ENCODE measurements at places on chromosomes 5 and 9.

- DNase-seq = no peak
Measured at GRCh38 chr9:136206602-136207275, 1.8 kb upstream of the LHX3 start.

DNA sequence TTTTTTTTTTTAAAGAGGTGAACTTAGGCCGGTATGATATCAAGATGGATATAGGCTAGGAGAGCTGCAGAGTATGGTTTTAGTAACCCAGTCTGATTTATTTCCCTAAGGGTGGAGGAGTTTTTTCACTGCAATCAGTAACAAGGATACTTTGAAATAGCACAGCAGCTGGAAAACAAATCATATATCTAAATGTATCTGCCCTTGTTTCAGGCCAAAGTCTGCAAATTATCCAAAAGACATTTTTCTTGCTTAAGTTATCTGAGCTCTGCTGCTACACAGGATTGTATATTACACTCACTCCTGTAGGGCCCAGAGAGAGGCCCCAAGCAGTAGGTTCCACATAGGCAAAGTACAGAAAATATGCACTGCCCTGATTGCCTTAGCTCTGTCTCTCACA is 222.4 kb downstream of the NTRK2 start:
- DNase-seq = no peak

DNA sequence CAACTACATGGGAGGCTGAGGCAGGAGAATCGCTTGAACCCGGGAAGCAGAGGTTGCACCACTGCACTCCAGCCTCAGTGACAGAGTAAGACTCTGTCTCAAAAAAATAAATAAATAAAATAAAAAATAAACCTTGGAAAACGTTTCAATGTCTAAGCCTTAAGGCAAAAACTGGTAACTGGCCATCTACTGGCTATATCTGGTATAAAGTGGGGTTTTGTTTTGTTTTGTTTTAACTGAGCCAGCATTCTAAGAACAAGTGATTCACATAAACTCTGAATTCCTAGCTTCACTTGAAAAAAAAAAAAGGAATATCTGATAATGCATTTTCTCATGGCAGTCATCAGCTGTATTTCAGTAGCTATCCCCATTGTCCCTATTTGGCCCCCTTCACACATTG is 126.1 kb upstream of the EFNA5 start:
- no peak for DNase-seq

- no peak for DNase-seq
Measured at GRCh38 chr5:95907740-95908706, 53.6 kb downstream of the ELL2 start.

DNA sequence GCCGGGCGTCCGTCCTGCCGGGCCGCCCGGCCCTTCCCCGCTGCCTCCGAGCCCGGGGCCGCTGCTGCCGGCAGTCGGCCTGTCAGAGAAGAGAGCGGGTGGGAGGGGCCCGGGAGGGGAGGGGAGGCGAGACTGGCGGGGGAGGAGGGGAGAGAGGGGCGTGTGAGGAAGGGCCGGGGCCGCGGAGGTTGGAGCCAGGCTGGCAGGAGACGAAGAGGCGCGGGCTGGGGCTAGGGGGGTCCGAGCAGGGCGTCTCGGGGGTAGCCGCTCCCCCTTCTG is 570 bp downstream of the CREBRF start:
- no peak for DNase-seq

DNA sequence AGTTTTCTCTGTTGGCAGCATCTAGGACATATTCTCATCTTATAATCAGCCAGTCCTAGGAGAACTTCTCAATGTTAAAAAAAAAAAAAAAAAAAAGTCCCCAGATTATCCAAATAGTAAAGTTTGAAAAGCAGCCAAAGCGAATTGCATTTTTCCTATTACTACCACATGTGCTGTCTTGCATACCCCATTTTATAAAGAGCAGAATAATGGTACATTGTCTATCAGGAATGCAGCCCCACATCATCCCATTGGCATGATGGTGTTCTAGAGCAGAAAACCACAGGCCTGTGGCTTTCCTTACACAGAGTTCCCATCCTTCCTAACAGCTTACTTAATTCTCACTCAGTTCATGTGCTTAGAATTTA is 381.6 kb downstream of the TMEM38B start:
- DNase-seq = no peak

DNA sequence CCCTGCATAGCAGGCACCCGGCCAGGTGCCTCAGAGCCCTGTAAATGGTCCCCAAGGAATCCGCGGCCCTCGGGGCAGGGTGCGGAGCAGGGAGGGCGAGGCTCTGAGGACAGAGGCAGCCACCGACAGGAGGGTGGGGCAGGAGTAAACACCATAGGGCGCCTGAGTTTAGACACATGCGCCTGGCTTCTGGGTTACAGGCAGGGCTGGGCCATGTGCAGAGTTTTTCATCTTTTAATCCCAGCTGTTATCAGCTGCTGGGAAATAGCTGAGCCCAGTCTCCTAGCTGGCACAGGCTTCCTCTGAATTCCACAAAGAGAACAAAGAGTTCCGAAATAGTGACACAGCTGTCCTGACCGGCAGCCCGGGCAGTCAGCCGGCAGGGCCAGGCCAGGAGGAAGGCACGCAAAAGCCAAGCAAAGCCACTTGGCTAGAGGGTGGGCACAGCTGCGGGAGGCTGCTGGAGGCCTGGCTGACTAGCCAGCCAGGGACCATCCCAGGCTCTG is 98.9 kb upstream of the PHYKPL start:
- DNase-seq = no peak

DNA sequence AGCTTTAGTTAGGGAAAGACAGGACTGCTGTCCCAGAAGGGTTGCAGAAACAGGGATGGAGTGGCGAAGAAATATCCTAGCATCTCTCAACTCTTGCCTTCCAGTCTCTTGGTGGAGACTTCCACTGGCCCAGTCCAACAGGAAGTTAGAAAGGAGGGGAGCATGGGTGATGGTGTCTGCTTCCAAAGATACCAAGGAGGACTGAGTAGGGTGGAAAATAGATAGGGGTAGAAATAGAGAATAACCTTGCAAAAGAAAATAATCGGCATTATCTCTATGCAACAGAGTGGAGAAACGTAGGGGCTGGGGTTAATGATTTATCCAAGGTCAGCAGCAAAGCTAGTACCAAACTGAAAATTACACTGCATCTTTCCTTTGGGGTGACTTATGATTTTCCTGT is 242.3 kb downstream of the PSAT1 start:
- no peak for DNase-seq

DNA sequence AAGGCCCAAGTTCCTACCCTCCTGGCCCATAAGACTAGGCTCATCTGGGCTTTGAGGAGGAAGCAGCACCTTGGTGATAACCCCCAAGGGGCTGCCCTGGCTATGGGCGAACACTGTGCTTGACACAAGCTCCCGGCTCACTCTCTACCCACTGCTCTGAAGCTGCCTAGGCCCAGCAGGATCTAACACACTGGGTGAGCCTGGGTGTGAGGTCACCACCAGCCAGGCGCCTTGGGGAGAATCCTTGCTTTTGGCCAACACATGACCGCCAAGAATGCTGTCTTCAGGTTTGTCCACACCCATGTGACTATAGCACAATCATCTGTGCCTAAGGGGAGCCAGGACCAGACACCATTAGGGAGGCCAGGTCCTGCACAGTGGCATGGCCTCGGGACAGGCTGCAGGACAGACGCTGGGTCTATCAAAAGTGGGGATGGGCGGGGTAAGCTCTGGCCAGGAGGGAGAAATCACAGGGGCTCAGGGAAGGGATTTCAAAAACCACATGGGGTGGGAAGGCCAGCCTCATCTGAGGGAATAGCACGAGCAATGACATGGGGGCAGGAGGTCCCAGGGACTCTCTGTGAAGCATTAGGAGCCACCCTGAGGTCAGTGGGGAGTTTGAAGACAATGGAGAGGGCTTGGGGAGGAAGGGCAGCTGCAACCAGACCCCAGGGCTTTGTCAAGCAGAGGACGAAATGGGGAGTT is 29.6 kb downstream of the BICD2 start:
- no peak for DNase-seq

DNA sequence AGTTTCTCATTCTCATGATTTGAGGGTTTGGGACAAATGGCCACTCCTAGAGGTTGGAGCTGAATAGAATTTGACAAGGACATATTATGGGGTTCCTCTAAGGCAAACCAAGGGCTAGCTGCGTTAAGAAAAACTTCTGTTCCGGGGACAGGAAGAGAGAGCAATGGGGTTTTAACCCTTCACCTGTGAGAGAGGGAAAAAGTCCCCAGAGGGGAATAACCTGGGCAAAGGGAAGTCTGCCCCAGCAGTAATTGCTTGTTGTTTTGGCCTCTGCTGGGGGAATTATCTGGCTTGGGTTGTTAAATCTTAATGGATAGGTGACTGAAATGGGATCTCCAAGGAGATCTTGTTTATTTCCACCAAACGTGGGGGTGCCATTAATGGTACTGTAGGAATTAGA is 110.1 kb upstream of the MOCS2 start:
- no peak for DNase-seq

All from stimulated activated CD8-positive, alpha-beta memory T cell treated with anti-CD3 and anti-CD28 coated beads, Interleukin-4, amount 100 ng/mL, for 4 hours (primary cell).